ENCODE measurements at places on chromosomes 2 and 18.

- no peak for DNase-seq
These were observed 69.6 kb downstream of the PTGR3 start for GRCh38 chr18:75139226-75139911.

DNA sequence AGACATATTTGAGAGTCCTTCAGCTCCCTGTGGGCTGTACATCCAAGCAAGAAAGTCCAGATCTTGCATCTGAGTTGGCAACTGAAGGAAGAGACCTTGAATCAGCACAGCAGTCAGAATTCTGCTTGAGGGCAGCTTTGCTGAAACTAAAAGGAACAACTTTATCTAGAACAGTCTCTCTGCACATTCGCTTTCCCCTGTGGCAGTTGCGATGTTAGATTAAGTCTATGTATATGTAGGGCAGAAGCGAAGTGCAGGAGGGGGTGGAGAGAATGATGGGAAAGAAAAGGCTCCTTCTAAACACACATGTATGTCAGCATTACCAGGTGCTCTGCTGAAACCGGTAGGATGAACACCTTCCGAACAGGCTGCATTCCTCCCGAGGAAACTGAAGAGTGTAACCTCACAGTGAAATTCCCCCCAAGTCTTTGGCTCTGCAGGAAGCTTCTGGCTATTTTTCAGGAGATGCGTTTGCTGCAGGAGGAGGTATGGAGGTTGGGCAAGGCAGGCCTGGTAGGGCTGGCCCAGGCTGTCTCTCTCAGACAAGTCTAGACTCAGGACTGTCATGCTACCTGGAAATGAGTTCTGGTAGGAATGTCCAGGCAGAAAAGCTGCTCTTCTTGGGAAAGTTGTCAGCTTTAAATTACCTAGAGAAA lies 70.0 kb upstream of the ATL2 start:
- DNase-seq, result no peak

DNA sequence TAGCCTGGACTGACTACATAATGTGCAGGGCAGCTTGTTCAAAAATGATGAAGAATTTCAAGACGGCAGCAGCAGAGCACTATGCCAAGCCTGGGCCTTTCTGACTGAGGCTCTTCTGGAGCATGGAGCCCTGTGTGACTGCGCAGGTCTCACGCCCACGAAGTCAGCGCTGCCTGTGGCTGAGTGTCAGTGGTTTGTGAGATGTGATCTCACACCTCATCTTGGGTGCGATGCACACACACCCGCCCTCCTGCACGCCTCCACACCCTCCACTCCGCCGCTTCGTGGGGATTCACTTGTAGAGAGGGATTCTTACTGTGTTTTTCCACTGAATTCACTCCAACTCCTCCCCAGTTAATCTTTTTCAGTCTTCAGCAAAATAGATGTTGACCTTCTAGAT lies 103.9 kb downstream of the VIT start:
- DNase-seq, result no peak

DNA sequence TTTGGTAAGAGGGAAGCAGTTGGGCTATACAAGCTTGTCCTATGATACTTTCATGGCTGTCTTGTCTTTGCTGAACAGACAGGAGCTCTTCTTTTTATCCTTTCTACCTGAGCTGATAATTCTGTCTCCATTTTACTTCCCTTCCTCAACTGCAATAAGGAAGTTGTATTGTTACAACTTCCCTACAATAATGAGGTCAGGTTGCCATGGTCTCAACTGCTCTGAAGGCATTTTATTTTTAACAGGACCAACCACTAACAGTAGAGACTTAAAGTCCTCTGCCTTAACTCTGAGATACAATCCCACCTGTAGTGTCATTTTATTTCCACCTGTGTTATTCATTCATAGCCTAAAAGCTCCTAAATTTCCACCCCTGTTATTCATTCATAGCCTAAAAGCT lies 118.6 kb upstream of the PGAP1 start:
- no peak for DNase-seq

DNA sequence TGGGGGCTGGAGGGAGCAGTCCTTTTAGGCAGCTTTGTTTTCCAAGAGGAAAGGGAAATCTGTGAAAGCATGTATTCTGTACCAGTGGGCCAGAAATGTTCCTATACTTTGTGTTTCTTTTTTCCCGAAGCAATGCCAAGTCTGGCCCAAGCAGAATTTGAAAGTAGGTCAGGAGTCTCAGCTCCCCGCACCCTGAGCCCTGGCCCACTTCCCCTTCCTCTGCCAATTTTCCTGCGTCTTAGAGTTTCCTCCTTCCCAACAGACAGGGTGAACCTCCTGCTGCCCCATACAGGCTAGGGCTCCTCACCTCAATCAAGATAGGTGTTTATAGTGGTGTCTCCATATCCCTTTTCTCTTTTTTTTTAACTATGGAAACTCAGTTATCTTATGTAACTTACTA lies 65.3 kb downstream of the KCTD18 start:
- DNase-seq, result no peak

DNA sequence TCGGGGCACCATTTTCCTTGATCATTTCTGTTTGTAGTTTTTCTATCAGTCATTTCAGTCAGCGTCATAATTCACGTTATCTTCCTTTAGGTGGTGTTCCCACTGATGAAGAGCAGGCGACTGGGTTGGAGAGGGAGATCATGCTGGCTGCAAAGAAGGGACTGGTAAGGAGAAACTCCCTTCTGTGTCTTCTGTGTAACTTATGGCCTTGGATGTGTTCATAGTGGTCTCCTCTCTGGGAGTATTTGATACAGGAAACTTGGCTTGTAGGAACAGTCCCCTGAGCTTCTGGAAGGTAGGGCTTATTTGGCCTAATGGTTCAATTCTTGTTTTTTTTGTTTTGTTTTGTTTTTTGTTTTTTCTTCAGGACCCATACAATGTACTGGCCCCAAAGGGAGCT lies 1.1 kb downstream of the COX5B start:
- DNase-seq, result no peak

DNA sequence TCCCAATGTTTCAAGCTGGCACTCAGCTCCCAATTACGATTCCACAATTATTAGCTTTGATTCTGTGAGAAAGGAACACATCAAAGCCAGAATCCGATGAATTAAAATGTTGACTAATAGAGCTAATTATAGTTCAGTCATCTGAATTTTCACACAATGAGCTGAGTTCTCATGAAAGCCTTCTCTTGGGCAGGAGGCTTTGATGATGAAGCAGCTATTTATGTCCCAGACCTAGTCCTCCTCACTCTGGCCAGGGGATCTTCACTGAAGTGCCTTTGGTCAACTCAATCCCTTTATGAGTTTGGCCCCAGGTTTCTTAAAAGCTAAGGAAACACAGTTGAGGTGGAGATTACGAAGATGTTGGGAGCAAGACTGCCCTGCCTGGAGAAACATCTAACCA lies 74.7 kb upstream of the PPM1B start:
- no peak for DNase-seq

- peak; percentile 65 for DNase-seq
These were observed 77.8 kb upstream of the SETBP1 start for GRCh38 chr18:44602845-44603244.

DNA sequence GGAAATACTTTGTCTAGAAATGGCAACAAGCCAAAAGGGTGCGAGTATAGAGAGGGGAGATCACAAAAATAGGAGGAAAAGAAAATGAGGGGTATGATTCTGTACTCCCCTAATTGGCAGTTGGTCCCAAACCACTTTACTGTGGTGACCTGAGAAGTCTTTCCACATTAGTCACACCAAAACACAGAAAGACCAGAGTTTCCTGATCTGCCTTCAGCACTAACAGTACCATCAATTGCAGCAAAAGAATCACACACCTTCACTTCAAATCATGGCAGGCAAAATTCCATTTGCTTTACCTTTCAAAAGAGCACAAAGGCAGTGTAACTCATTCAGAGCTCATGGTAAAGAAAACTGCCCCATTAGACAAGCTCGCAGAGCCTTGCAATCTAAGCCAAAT lies 86.8 kb downstream of the ALK start:
- DNase-seq, result no peak

DNA sequence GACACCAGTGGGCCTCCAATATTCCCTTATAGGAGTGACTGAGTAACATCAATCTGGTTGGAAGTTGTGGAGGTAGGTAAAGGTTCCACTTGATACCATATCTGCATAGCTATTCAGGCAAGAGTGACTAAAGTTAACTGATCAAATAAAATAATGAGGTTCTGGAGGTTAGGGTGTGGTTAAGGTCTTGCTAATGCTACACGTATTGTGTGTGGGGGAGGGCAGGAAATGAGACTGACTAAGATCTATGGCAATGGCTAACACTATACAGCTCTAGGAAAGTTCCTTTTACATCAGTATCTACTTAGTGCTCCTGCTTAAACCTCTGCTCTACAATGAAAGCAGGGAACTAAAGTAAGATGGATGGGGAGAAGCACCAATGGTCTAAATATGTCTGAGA lies 149.1 kb upstream of the MGAT5 start:
- DNase-seq, result no peak

- DNase-seq, result peak; percentile 75
These were observed 100.1 kb upstream of the KLF7 start for GRCh38 chr2:207265869-207266268.

GRCh38 chr18:31658670-31659575 lies 25.5 kb downstream of the B4GALT6 start:
- no peak for DNase-seq

- no peak for DNase-seq
These were observed 40.1 kb downstream of the EPB41L3 start for GRCh38 chr18:5503740-5504139.

GRCh38 chr18:8801263-8801901 lies 96.0 kb downstream of the MTCL1 start:
- DNase-seq, result peak; percentile 77

GRCh38 chr2:190947141-190947540 lies 66.5 kb downstream of the GLS start:
- no peak for DNase-seq

GRCh38 chr2:65436824-65437221 lies 4.4 kb upstream of the SPRED2 start:
- DNase-seq, result no peak

GRCh38 chr2:208645226-208645625 lies 238.6 kb downstream of the PTH2R start:
- no peak for DNase-seq

GRCh38 chr18:80034852-80035406 lies 695 bp downstream of the RBFA start:
- no peak for DNase-seq

- DNase-seq, result no peak
These were observed 130.0 kb upstream of the FN1 start for GRCh38 chr2:215565897-215566296.

GRCh38 chr18:62506495-62507143 lies 16.2 kb upstream of the ZCCHC2 start:
- no peak for DNase-seq

DNA sequence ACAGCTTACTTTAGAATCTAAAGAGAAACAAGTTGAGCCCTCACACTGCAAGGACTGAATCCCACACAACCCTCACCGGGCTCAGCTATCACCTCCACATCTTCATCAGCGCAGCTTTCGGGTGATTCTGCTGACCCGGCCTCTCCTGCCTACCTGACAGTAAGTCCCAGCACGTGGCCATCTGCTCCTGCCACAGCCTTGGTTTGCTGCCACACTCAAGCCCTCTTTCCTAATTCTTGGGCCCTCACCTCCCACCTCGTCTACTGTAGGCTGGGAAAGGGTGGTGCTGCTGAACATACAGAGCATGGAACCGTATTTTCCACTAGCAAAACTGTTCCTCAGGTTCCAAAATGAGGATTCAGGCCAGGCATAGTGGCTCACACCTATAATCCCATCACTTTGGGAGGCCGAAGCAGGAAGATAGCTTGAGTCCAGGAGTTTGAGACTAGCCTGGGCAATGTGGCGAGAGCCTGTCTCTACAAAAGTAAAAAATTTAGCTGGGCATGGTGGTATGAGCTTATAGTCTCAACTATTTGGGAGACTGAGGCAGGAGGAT lies 55.3 kb upstream of the HAAO start:
- DNase-seq, result no peak

DNA sequence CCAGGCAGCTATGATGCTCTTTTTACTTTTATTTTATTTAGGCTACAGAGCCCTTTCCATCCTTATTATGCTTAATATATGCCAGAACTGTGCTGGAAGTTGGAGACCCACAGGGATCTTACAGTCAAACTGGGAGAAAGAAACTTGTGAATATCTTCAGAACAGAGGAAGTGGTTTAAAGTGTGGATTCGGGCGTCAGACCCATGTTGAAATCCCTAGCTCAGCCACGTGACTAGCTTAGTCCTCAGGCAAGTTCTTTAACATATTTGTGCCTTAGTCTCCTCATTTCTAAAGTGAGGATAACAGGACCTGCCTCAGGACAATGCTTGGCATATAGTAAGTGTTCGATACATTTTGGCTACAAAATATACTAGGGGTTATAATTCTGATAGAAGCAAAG lies 59.1 kb downstream of the MAP3K20 start:
- DNase-seq, result no peak

DNA sequence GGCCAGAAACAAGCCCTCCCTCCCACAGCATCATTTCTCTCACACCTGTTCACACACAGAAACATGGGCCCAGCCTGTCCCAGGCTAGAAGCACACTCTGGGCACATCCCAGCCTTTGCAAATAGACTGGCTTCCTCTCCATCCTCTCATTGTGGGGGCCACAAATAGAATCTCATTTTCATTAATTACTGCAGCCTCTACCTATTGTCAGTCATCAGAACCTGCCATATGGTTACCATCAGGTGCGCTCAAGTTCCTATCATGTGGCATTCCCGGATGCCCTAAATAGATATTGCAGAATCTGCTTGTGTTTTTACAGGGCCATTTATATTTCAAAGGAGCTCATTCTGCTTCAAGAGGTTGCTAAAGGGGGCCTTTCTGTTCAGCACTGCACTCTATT lies 460.7 kb downstream of the BCL11A start:
- no peak for DNase-seq

DNA sequence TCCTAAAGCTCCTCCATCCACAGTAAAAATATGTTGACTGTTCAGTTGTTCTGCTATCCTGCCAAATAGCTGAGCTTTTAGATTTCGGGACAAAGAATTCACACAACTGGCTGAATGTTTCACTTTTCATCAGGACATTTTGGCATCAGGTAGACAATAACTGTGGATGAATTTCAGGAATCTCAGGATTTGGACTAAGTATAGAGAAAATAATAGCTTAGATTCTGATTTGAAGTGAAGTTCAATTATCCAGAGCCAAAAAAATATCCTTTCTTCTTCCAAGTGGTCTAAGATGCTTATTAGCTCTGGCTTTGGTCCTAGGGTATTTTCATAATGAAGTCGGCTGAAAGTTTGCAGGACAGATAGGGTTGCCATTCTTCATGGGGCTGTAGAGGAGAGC lies 16.1 kb downstream of the KCNE4 start:
- DNase-seq, result no peak

- DNase-seq, result no peak
These were observed 5.9 kb downstream of the NEU4 start for GRCh38 chr2:241814643-241815476.

GRCh38 chr2:48514348-48515003 lies 15.5 kb upstream of the STON1 start:
- no peak for DNase-seq

GRCh38 chr2:168183308-168183997 lies 63.9 kb downstream of the STK39 start:
- no peak for DNase-seq

GRCh38 chr2:36967236-36967876 lies 1.0 kb upstream of the STRN start:
- no peak for DNase-seq

Measured in foreskin fibroblast (primary cell).